ENCODE measurements at places on chromosomes 1 and 21.

- DNase-seq = peak; percentile 90
Observed at GRCh38 chr1:54547601-54548388, at the start of gene ACOT11. Gene ACOT11, plus strand, starts transcription at chr1:54548228. Its CDS starts 82 bp downstream, at chr1:54548310.

DNA sequence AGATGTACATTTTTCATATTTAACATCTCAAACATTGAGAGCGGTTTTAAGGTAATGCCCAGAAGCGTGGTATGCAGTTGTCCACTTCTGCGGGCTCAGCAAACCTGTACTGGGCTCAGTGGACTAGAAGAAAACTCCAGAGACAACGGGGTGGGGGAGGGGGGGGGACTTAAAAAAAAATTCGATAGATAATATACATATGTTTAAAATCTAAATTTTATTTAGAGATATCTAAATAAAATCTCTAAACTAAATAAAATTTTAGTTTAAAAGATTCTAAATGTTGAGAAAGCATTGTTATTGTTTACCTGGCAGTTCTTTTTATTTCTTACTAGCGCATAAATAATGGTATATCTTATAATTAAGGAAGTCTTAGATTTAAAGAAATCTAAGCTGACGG lies 1.1 kb upstream of the IL12RB2 start:
- no peak for DNase-seq

- DNase-seq = no peak
Observed at GRCh38 chr1:172206256-172206655, 214.2 kb upstream of the C1orf105 start.

- no peak for DNase-seq
Observed at GRCh38 chr1:2446394-2446793, 29.7 kb upstream of the PLCH2 start.

GRCh38 chr1:243959998-243960397 lies 91.1 kb upstream of the ZBTB18 start:
- no peak for DNase-seq

DNA sequence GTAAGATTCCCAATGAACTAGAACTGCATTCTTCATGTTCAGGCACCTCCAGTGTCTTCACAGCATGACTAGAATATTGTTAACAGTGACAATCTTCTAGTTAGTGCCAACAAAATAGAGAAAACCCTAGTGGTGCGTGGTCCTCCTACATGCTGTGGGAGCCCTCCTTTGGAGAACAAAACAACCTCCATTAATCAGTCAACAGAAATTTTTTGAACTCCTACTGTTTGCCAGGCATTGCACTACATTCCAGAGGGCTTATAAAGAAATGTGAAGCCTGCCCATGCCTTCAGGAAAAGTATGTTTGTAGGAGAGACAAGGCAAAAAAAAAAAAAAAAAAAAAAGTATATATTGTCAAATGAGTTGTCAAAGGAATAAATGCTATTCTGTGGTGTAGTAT lies 252.7 kb downstream of the LRRC40 start:
- no peak for DNase-seq

- no peak for DNase-seq
Observed at GRCh38 chr1:203668401-203668800, 41.8 kb downstream of the ATP2B4 start.

DNA sequence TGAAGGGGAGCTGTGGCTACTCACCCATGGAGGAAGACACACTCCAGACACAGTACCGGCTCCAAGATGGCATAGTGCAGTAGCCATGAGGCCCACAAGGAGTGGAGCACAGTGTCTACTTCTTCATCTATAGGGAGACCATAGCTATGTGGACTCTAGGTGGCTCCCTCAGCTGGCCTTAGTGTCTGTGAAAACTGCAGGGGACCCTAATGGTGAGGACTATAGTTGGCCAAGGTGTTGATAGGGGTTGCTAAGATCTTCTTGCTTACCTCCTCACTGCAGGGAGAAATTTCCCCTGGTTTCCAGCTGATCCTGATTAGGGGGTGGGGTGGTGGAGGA lies 58.9 kb downstream of the DIPK1A start:
- DNase-seq = no peak

All from hypothalamus (tissue), 51 donors.